ENCODE measurements at places on chromosomes 5 and 9.

- no peak for DNase-seq
Observed at GRCh38 chr5:87827539-87827938, 414.8 kb upstream of the CCNH start.

DNA sequence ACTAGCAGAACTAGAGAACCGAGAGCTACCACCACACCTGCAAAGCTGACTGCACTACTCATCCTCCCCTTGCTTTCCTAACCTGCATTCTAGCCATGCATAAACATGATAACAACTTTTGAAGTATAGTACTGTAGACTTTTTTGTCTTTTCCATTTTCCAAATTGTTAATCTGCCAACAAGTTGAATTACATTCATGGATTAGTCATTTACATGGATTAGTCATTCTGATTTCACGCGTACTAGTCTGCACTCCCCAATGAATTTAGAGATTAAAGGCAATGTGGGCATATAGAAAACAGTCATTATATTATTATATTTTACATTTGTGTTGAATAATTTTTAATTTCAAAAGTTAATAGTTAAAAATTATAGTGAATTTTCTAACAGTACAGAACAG, 81.4 kb downstream of the EDIL3 start:
- DNase-seq: no peak

DNA sequence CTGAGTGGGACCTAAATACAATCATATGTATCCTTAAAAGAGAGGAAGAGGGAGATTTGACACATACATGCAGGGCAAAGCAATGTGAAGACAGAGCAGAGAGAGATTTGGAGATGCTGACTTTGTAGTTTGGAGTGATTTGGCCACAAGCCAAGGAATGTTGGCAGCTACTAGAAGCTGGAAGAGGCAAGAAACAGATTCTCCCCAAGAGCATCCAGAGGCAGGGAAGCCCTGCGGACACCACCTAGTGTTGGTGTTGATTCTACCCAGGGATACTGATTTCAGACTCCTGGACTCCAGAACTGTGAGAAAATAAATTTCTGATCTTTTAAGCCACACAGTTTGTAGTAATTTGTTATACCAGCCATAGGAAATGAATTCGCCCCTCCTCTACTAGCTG, 64.9 kb upstream of the OSMR start:
- peak; percentile 78 for DNase-seq

DNA sequence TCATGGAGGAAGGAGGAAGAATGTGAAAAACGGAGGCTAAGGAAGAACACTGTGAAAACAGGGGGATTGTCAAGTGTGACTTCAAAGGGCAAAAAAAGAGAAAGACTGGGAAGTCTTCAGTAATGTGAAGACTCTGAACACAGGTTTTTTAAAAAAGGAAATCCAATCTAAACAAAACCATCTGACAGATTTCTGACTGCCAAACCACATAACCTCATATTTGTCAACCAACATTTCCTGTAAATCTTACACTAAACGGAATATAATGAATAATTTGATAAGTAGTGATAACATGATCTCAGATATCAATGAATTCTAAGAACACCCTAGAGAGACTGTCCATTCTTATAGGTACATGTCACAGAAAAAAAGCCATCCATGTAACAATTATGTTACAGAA, 124.7 kb downstream of the FBN2 start:
- DNase-seq: peak; percentile 12

GRCh38 chr9:19173598-19174125, 46.4 kb upstream of the PLIN2 start:
- DNase-seq: no peak

- no peak for DNase-seq
Observed at GRCh38 chr5:20956134-20956533, 968.1 kb upstream of the CDH18 start.

DNA sequence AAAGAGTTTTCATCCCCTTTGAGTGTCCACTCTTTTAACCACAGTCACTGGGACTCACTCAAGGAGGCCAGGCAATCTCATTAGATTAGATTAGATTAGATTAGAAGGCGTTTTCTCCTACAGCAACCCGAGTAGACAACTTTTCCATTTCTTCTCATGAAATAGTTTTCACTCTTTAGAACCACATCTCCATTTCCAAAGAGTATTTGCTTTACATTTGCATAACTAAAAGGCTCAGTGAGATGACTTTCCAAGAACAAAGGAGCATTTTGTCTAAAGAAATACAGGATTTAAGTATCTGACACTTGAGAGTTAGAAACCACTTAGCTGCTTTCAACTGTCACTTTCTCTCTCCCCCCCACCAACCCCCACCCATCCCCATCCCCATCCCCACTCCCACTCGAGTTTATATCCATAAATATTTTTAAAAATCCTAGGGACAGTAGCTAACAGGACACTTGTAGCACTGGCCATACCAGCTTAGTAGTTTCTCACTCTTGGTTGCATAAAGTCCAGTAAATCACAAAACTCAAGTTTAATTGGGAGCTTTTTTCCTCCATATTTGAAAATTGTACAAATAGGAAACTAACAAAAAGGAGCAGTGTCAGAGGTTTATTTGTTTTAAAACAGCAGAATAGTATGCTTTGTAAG, 2202.9 kb upstream of the WWC1 start:
- DNase-seq: no peak

GRCh38 chr5:57736716-57737115, 254.1 kb upstream of the ACTBL2 start:
- DNase-seq: no peak

- DNase-seq: no peak
Observed at GRCh38 chr9:81631218-81631745, 58.1 kb downstream of the TLE1 start.

GRCh38 chr5:10387690-10388089, 34.2 kb downstream of the MARCHF6 start:
- DNase-seq: peak; percentile 21

DNA sequence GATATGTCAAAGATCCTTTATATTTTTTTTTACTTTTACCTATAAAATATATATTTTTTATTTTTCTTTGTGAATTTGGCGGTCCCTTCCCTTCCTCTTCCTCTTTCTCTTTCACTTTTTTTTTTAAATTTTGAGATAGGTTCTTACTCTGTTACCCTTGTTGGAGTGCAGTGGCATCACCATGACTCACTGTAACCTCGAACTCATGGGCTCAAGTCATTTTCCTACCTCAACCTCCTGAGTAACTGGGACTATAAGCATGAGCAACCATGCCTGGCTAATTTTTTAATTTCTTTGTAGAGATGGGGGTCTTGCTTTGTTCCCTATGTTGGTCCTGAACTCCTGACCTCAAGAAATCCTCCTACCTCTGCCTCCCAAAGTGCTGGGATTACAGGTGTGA, 258.0 kb upstream of the CLINT1 start:
- no peak for DNase-seq

DNA sequence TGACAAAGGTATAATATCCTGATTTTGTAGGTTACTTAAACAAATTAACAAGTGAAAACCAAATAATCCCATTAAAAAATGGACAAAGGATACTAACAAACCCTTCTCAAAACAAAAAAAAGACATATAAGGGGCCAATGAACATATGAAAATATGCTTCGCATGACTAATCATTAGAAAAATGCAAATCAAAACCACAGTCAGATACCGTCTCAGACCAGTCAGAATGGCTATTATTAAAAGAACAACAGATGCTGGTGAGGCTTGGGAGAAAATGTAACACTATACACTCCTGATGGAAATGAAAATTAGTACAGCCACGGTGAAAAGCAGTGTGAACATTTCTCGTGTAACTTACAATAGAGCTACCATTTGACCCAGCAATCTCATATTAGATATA, 1542.2 kb upstream of the CDH9 start:
- peak; percentile 54 for DNase-seq

DNA sequence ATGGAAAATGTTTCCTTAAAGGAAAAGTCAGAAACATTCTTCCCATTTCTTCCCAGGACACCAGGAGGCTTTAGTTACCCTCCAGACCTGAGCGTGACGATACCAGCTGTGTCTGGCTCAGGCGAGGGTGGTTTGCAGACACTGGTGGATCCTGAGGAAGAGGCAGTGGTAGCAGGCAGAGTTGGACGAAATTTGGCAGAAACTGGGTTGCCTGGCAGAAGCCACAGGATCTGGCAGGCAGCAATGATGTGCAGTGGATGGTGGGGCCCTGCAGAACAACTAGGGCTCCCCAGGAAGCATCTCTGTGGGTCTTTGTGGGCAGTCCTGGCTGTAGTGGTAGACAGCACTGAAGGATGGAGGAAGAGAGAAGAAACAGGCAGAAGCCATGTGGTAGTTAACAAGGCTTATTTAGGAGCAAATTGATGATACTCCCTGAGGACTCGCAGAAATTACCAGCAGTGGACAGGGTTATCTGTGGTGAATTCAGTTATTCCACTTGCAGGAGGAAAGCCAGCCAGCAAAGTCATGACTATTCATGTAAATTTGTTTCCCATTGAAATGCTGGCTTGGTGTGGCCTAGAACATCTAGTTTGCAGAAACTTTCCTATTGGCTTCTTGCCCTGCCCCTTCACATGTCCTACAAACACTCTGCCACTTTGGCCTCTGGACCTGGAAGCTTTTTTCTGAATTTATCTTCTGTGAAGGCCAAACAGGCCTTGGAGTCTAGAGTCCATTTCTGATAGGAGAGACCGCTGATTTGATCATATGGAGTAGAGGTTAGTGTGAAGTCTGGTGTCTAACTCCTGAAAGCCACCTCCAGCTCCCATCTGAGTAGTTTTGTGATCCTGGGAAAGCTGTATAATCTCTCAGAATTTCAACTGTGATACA, 212.0 kb downstream of the DMRT2 start:
- DNase-seq: no peak

- DNase-seq: no peak
Observed at GRCh38 chr9:24502206-24502937, 43.3 kb downstream of the IZUMO3 start.

- no peak for DNase-seq
Observed at GRCh38 chr5:142295960-142296860, 28.6 kb downstream of the SPRY4 start.

GRCh38 chr5:15300141-15300540, 199.8 kb upstream of the FBXL7 start:
- DNase-seq: no peak

GRCh38 chr5:95600557-95600956, 19.3 kb upstream of the GPR150 start:
- no peak for DNase-seq

GRCh38 chr9:22454016-22454415, 7.4 kb downstream of the DMRTA1 start:
- no peak for DNase-seq

DNA sequence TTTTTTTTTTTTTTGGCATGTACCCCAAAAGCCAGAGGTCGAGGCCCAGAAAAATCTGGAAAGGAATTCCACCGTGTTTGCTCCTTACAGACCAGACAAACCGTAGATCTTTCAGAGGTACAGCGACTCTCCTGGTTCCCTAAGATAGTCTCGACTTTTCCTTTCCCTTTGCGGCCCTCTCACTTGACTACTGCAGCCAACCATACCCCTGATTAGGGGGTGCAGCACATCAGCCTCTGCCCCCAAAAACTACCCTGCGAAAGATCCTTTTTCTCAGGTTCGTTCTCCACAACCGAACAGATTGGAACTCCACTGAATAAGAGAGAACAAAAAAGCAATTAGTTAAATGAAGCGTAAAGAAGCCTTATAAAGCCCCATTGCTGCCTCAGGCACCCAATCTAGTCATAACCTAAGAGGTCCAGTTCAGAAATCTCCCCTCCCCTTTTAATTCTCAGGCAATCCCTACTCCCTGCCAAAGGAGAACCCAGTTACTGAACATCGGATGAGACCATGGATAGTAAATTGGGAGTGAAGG, 379 bp upstream of the TICAM2 start:
- DNase-seq: no peak

DNA sequence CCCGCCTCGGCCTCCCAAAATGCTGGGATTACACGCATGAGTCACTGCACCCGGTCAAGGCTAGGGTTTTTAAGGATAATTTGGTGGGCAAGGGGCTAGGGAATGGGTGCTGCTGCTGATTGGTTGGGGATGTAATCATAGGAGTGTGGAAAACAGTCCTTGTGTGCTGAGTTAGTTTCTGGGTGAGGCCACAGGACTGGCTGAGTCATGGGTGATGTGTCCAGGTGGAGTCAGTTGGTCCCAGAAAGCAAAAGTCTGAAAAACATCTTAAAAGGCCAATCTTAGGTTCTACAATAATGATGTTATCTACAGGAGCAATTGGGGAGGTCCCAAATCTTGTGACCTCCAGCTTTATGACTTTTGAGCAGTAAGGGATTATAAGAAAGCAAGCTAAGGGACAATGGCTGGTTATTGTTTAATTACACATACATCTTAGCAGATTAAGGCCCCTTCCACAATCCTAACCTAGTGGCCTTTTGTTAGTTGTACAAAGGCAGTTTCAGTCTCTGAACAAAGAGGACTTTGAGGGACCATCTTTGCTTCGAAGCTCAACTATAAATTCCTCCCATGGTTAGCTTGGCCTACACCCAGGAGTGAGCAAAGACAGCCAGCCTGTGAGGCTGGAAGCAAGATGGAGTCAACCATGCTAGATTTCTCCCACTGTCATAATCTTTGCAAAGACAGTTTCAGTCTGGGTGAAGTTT, 5.5 kb upstream of the AOPEP start:
- DNase-seq: no peak

DNA sequence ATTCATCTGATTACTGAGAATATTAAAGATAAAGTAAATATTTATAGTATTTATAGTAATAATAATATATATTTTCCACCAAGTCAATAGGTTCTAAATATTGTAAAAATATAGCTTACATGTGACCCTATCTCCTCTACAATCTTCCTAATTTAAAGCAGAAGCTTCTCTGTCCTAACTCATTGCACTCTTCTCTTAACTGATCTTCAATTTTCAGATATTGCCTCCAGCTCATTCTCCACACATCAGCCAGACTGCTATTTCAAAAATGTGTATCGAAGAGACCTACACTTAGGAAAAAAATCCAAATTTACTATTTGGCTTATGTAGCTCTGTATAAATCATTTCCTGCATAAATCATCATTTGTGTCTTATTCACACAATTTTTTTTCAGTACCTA, 47.8 kb downstream of the CDH18 start:
- no peak for DNase-seq

- DNase-seq: no peak
Observed at GRCh38 chr9:125701351-125701750, 5.7 kb downstream of the MAPKAP1 start.

DNA sequence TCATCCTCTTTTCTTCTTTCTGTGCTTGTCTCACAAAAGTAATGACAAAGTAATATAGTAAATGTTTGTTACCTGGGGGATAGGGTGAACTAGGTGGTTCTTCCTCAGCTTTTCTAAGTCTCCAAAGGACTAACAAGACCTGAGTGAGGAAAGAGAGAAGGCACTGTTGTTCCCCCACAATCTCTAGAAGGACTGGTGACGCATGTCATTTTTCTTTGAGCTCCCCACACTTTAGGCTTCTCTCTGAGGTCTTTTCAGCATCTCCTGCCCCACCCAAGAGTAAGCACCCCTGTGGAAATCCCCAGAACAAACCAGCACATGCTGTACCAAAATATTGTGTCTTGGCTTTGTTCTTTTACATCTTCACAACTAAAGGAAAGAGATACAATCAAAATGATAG, 2.4 kb upstream of the IL7R start:
- DNase-seq: no peak

GRCh38 chr9:38053697-38054461, 15.1 kb downstream of the SHB start:
- no peak for DNase-seq

GRCh38 chr5:35626553-35626952, 8.9 kb downstream of the SPEF2 start:
- DNase-seq: no peak

GRCh38 chr9:75185585-75186170, 97.4 kb downstream of the OSTF1 start:
- DNase-seq: no peak

GRCh38 chr5:139767960-139768359, 27.6 kb upstream of the PSD2 start:
- no peak for DNase-seq

GRCh38 chr5:53934151-53934820, 373.8 kb downstream of the NDUFS4 start:
- DNase-seq: no peak
